ENCODE measurements at places on chromosomes 16 and 17. TPM values are rescaled to one million over a fixed set of nuclear protein-coding genes. Genes with fewer than 3 reads are reported as not detected.

- no peak for DNase-seq
Measured at GRCh38 chr16:54657058-54657708, 273.5 kb upstream of the IRX5 start.

DNA sequence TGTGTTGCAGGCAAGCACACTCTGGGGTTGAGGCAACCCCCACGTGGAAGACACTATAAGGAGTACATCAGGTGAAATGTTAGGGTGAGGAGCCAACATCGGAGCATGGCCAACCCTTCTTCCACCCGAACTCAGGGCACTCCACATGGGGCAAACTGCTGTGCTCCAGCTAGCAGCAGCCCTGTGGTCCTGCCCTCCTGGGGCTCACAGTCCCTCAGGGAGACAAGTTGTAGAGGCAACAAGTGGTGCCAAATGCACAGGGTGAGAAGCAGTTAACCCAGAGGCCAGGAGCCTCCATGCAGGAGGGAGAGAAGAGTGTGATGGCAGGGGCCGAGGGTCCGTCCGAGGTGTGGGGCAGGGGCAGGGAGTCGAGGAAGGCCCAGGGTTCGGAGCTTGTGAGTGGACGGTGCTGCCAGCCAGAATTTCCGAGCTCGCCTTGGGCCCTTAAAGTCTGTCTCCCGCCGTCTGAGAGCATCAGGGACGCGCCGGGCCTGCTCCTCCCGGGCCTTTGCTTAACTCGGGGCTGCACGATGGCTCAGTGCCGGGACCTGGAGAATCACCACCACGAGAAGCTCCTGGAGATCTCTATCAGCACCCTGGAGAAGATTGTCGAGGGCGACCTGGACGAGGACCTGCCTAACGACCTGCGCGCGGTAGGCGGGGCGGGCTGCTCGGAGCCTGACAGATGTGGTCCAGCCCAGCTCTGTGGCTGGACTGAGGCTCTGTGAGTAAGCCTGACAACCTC, 32.3 kb downstream of the ATPAF2 start:
- no peak for DNase-seq

GRCh38 chr17:74368341-74369081, 1.2 kb downstream of the GPR142 start:
- DNase-seq = peak; percentile 72

GRCh38 chr17:16512011-16512410, 20.0 kb upstream of the LRRC75A start:
- no peak for DNase-seq

GRCh38 chr16:67430977-67431774, at the start of gene HSD11B2:
Gene HSD11B2 (plus strand): TSS chr16:67431121. CDS start chr16:67431249, 128 bp downstream.
- peak; percentile 82 for DNase-seq

DNA sequence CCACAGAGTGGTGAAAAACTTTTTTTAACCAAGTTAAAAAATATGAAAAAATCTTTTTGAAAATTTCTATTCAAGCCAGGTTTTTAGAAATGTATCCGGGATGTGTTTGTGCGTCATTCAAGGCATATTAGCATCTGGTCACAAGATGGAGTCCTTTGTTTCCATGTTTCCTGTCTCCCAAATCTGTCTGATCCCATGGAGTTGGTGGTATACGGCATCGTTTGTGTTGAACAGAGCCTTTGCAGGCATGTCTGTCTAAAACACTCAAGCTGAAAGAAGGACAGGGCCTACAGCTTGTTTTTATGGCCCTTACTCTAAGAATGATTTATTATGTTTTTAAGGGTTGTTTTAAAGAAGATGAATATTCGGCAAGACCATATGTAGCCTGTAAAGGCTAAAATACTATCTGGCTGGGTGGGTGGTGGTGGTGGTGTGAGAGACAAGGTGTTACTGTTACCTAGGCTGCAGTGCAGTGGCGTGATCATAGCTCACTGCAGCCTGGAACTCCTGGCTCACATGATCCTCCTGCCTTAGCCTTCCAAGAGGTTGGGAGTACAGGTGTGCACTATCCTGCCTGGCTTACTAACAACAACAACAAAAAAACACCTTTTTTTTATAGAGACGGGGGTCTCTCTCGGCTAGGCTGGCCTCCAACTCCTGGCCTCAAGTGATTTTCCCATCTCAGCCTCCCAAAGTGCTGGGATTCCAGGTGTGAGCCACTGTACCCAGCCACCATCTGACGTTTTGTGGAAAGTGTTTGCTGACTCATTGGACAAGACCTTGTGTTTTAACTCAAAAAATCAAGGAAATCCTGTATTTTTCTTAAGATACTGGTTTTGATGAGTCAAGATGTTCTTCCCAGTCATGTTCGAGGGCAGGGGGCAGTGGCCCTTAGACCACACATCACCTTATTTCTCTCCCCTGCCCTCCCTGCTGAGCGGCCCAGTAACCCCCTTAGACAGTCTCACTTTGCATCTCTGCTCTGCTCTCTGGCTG, 52.2 kb downstream of the NDE1 start:
- DNase-seq = no peak

GRCh38 chr16:84687715-84688114, 12.1 kb upstream of the USP10 start:
- DNase-seq = no peak

DNA sequence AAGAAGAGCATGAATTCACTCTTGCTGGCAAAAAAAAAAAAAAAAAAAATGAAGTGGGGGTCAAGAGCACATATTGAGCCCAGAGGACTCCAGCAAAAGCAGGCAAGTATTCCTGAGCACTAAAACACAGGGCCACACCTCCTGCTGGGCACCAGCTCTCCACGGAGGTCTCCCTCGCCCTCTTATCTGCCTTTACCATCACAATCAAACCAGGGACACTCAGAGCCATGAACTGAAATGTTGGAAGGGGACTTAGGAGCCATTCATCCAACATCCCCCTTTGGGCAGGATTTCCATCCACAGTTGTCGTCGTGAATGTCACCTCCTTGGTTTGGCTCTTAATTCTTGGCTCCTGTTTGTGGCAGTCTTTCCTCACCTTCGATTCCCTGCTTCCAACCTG, 89.8 kb upstream of the GNAO1 start:
- no peak for DNase-seq

DNA sequence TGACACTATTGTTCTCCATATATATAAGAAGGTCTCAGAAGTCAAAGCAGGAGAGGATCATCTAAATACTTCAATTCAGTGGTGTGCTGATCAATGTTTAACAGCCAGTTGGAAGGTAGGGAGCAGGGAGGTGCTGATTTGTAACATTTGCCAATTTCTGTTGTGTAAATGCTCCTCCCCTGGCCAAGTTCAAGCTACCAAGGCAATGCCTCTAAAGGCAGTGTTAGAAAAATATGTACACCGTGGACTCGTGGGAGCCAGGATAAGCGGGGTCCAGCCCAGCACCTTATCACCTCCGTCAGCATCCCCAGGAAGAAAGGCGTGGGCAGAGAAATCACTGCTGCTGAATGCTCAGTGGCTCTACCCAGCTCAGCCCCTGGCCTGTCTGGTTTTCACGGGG, 75.3 kb upstream of the COX10 start:
- DNase-seq = no peak

DNA sequence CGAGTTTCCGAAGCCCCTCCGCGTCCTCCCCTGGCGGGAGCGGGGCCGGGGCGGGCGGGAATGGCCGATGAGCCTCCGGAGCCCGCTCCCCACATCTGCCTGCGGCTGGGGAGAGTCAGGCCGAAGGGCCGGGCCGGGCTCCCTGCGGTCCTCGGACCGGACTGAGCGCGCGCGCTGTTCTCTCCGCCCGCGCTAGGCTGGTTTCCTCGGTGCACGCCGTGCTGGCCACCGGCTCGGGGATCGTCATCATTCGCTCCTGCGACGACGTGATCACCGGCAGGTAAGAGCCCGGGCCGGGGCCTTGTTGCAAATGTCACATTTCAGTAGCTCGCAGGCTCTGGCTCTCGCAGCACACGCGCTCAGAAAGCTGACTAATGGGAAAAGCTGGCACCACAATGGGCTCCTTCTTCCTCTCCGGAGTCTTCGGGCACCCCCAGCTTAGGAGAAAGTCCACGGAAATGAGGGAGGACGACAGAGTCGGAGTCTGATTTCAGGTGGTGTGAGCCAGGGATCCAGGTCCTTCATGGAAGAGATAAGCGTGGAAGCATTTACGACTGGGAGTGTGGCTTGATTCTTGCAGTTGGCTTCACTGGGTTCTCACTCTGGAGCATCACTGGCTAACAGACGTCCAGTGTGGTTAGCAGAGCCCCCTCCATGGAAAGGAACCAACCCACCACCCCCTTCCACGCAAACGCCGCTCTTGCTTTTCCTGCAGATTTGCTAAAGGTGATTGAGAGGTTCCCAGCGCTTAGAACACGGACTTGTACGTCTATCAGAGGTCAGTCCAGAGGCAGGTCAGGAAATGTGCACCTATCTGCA, 715 bp downstream of the TLCD3A start:
- DNase-seq = peak; percentile 87

GRCh38 chr17:81831957-81832607, 1.0 kb downstream of the MCRIP1 start:
- DNase-seq = no peak

GRCh38 chr16:84735849-84736586, 36.2 kb downstream of the USP10 start:
- no peak for DNase-seq

GRCh38 chr17:80388175-80388574, 26.8 kb upstream of the ENDOV start:
- no peak for DNase-seq

- DNase-seq = no peak
Measured at GRCh38 chr16:67963292-67963661, 5.2 kb downstream of the SLC12A4 start.

GRCh38 chr17:73434154-73434553, 122.4 kb upstream of the CDC42EP4 start:
- no peak for DNase-seq

- no peak for DNase-seq
Measured at GRCh38 chr17:45311401-45311759, 5.4 kb downstream of the MAP3K14 start.

DNA sequence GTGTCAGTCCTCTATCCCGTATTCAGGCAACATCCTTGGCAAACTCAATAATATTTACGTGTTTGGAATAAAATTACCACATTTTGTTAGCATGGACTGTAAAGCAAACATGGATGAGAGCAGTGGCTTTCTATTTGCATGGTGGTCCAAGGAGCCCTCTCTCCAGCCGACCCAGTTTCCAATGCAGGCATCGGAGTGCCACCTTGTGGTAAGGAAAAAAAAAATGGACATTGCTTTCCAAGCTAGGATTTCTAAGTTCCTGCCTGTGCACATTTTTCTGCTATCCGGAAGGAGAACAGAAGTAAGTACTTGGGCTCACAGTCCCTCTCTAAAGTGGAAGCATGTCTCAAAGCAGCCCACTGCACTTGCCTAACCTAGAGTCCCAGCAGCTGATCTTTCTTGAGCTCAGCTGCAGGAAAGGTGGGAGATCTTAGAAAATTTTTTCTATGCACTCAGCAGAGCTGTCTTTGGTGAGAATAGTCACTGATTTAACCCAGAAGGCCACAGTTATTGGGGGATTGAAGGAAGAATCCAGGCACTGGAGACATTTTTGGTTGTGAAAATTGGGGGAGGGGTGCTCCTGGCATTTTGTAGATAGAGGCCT, 46.0 kb upstream of the ERCC4 start:
- no peak for DNase-seq

- DNase-seq = no peak
Measured at GRCh38 chr17:2931876-2932275, 131.5 kb downstream of the OR1D5 start.

- no peak for DNase-seq
Measured at GRCh38 chr16:22770866-22771265, 43.1 kb upstream of the HS3ST2 start.

GRCh38 chr17:43418441-43419374, 19.9 kb downstream of the ARL4D start:
- no peak for DNase-seq

GRCh38 chr17:44324571-44325275, at the start of gene SLC25A39:
Gene SLC25A39 (minus strand): TSS chr17:44324823. CDS start chr17:44323562, 1,261 bp downstream.
- peak; percentile 89 for DNase-seq

- DNase-seq = no peak
Measured at GRCh38 chr16:83336603-83337002, 471.2 kb upstream of the HSBP1 start.

DNA sequence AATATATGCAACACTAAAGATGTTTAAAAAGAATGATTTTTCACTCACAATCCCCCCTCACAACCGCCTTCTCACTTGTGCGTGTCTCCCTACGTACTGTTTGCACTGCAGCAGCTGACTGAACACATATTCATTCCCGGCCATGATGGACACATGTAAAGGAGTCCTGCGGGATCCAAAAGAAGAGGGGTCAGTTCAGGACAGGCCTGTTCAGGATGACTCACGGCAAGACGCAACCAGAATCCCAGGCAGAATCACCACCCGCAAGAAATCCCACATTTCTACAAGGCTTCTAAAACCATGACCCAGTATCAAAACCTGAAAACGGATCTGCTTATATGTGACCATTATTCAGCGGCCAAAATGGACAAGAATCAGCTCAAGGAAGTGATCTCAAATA, 52.3 kb downstream of the CYB5D2 start:
- no peak for DNase-seq

DNA sequence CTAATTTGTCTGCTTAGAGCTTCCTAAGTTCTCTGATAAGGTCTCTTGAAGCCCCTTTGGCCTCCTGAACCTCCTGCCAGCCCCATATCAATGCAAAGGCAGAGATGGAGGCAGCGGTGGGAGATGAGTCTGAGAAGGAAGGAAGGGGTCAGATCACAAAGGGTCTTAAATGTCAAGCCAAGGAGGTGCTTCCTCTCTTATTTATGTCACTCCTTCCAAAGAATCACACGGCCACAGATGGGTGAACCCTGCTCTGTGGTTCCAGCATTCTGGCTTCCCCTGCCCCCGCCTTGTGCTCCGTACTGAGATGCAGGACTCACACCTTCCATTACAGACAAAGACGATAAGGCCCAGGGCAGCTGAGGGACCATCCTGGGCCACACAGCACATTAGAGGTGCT, 96.3 kb downstream of the GSG1L start:
- no peak for DNase-seq

DNA sequence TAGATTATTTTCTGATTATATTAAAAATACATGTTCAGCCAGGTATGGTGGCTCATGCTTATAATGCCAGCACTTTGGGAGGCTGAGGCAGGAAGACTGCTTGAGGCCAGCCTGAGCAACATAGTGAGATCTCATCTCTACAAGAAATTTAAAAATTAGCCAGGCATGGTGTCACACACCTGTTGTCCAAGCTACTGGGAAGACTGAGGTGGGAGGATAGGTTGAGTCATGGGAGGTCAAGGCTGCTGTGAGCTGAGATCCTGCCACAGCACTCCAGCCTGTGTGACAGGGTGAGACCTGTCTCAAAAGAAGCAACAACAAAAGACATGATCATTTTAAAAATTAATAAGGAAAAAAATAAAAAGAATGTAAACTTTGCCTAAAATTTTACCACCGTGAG, 40.7 kb downstream of the PRAC1 start:
- DNase-seq = no peak

The CACNG1 gene
- not detected for total RNA-seq

The SCN4A gene
- 0.12 TPM for total RNA-seq

The TBC1D26 gene
- total RNA-seq = not detected

The EFNB3 gene
- total RNA-seq = 0.39 TPM

The CLEC18A gene
- 0.32 TPM for total RNA-seq

The RBBP6 gene
- 13.8 TPM for total RNA-seq

The MCRIP1 gene
- 64.0 TPM for total RNA-seq

The CD7 gene
- 0.28 TPM for total RNA-seq

The MRM1 gene
- total RNA-seq = 2.8 TPM

The EVI2A gene
- 0.20 TPM for total RNA-seq

All from pancreas (tissue), 10 donors.